ENCODE measurements at places on chromosomes 13 and 19. TPM values are rescaled to one million over a fixed set of nuclear protein-coding genes. Genes with fewer than 3 reads are reported as not detected.

The ZNF723 gene
- total RNA-seq, result 0.08 TPM

The CYP4F11 gene
- 77.4 TPM for total RNA-seq

The PNMA8A gene
- total RNA-seq, result 0.93 TPM

DNA sequence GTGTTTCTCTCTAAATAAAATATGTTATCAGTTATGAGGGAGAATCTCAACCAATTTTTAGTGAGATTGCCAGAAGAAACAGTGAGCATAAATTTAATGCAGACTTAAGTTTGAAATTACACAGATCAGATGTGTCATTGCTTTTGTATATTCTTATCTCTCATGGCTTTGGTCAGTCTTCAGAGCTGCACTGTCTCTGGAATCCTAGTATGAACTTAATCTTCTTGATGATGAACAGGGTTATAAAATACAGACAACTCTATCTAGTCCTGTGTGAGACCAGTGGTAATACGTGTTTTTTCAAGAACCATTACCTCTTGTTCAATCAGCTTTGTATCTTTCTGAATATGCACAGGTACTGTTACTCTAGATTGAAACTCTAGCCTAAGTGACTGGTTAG lies 528.0 kb downstream of the DACH1 start:
- DNase-seq, result no peak

GRCh38 chr13:20424559-20424852 lies 101.2 kb downstream of the CRYL1 start:
- no peak for DNase-seq

DNA sequence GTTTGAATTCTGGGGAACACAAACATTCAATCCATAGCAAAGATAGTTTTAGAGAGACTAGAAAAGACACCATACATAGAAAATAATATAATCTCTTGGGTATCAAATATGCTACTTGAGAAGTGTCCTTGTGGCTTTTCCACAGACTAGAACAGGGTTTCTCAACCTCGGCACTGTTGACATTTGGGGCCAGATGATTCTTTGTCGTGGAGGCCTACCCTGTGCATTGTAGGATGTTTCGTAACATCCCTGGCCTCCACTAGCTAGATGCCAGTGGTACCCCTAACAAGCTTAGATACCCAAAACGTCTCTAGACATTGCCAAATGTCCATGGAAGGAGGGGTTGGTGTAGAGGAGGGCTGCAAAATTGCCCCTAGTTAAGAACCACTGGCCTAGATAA lies 2.2 kb upstream of the ESD start:
- DNase-seq, result no peak

GRCh38 chr13:67107979-67108378 lies 122.2 kb downstream of the PCDH9 start:
- no peak for DNase-seq

The ZNF283 gene
- 6.4 TPM for total RNA-seq

Measured in liver (tissue), 10 donors.